ENCODE measurements at places on chromosomes 1 and 21.

DNA sequence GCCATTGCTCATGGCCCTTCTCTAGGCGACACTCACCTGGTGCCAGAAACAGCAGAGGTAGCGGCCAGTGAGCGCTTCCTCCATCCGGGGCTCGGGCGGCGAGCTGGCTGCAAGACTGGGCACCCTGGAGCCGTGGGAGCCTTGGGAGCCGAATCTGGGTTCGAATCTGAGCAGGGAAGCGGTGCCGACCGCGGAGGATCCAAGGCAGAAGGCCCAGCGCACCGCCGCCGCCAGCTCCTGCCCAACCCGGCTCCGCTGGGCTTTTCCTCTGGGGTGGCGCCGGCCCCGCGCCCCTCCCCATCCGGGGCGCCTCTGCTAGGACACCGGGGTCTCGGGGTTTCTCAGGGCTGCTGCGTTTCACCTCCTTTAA is 1.7 kb upstream of the PRDM16 start:
- DNase-seq = no peak

- DNase-seq = no peak
Measured at GRCh38 chr1:30368651-30369240, 354.6 kb downstream of the MATN1 start.

DNA sequence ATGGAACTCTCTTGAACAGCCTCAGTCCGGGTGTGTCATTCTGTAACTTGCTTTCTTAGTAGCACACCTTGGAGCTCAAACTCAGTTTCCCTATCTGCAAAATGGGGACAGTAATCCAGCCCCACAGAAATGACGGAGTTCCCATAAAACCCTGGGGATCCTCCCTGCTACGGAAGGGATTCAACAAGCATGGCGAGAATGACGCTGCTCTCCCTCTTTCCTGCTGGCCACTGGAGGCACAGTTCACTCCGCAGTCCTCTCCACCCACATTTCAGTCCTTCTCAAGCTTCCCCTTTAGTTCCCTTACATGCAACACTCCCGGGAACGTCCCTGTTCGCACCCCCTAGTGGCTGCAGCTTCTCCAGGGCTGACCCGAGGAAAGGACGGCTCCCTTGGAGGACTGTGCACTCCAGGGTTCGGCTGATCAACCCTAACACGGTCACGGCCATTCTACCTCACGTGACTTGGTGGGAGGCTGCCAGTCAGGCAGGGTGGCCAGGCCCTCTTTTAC is 20.6 kb downstream of the RUNX3 start:
- no peak for DNase-seq

DNA sequence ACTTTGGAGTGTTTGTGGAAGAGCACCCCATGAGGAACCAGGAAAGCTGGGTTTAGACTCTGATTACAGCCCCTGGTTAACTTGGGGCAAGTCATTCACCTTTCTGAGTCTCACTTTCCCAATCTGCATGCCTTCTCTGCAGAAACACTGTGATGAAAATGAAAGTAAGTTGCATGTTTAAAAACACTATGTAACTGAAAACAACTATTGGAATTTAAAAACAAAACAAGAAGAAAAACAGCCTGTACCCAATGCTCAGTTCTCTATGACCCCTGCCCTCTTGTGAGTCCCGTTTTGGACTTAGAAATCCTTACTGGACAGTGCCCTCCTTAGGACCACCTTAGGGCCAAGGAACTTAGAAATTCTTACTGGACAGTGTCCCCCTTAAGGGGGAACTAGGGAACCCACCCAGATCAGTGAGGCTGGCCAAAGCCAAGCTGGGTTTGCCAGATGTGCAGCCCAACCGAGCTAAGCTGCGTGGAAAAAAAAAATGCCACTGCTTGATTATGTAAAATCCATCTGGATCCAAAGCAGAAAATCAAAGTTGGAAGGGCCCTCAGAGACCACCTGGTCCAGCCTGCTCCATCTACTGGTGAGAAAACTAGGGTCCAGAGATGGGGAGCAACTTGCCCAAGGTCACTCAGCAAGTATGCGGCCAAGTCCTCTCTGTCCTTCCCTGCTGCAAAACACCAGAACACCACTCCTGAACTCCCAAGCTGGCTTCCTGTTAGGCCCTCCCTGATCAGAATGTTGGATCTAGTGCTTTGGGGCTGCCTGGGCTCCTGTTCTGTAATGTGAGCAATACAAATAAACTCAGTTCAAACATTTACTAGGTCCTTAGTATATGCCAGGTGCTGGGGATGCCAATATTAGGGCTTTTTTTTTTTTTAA is 77.7 kb downstream of the MRPL37 start:
- DNase-seq = no peak

GRCh38 chr1:36440646-36441045 is 9.6 kb downstream of the OSCP1 start:
- DNase-seq = no peak

- DNase-seq = no peak
Measured at GRCh38 chr1:217049721-217050120, 326.5 kb upstream of the ESRRG start.

GRCh38 chr1:150149271-150150132 is at the start of gene PLEKHO1:
PLEKHO1 (plus strand) TSS chr1:150149916; CDS start chr1:150150258, 342 bp downstream.
- DNase-seq = peak; percentile 63

DNA sequence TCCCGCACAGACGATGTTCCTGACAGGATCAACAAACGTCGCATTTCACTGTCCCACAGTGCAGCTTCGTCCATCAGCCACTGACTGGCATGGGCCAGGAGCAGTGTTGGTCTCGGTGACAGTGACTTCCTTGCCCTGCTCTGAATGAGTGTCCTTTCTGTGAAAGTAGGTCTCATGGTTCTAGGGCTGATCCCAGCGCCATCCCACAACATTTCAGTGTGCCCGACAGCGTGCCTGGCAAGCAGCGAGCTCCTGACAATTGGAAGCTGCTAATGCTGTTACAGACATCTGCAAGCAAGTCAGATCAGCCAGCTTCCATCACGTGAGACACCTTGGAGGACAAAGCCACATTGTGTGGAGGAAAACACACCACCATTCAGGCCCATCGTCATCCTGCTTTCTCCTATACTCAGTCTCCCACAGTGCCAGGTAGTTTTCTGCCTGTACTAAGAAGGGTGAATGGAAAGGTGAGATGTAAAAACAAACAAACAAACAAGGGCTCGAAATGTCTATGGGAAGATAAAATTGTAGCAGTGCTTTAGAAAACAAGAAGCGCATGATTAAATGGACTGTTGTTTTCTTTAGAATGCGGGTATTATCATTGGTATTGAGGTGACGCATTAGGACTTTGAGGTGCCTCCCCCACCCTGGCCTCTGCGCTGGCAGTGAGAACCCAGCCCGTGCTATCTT is 21.9 kb downstream of the ERRFI1 start:
- DNase-seq = no peak

GRCh38 chr1:153663211-153663610 is 4.7 kb downstream of the SNAPIN start:
- no peak for DNase-seq

GRCh38 chr1:81594206-81594605 is 206.5 kb upstream of the ADGRL2 start:
- no peak for DNase-seq

- no peak for DNase-seq
Measured at GRCh38 chr1:234655328-234656069, 45.5 kb upstream of the IRF2BP2 start.

DNA sequence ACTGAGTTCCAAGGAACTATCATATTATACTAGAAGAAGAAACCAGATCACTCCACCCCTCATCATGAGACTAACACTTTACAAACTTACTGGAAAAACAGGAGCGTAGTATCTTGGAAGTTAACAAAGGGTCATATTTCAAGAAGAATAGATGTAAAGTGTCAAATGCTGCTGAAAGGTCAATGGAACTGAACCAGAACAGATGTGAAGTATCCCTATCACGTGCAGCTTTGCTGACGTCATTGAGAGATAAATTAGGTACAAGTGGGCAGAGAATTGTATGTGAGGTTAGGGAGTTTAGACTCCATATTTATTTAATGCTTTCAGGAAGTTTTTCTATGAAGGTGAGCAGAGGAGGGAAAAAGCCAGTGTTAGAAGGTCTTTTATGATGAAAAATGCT is 483.0 kb downstream of the NCAM2 start:
- DNase-seq = no peak

GRCh38 chr1:199545780-199546179 is 481.7 kb upstream of the NR5A2 start:
- no peak for DNase-seq

GRCh38 chr1:159282118-159282517 is 20.0 kb upstream of the FCER1A start:
- DNase-seq = no peak

GRCh38 chr1:39110882-39111281 is 84.7 kb downstream of the NDUFS5 start:
- DNase-seq = no peak

GRCh38 chr21:29022166-29022565 is 2.3 kb upstream of the USP16 start:
- DNase-seq = no peak

GRCh38 chr1:217270101-217270500 is 360.8 kb downstream of the GPATCH2 start:
- DNase-seq = no peak

DNA sequence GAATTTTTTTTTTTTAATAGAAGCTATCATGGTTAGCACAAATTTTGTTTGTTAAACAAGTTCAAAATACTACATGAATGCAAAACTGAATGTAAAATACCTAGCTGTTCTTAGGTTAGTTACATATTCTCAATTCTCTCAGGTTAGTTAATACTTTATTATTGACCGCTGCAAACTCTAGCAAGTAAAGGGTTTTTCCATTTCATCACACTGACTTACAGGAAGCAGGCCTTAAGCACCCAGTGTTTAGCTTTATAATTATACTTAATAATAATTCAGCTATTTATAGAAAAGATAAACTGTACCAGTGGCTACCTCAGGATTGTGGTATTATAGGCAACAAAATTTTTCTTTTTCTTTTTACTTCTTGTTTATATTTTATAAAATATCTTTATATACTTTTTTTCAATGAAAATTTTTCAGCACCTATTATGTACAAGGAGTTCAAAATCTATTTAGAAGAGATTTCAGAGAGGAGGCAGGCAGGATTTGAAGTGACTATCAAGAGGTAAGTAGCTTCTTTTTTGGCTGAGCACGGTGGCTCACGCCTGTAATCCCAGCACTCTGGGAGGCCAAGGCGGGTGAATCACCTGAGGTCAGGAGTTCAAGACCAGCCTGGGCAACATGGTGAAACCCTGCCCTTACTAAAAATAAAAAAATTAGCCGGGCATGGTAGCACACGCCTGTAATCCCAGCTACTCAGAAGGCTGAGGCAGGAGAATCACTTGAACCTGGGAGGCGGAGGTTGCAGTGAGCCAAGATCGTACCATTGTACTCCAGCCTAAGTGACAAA is 17.9 kb downstream of the PLPP3 start:
- no peak for DNase-seq

DNA sequence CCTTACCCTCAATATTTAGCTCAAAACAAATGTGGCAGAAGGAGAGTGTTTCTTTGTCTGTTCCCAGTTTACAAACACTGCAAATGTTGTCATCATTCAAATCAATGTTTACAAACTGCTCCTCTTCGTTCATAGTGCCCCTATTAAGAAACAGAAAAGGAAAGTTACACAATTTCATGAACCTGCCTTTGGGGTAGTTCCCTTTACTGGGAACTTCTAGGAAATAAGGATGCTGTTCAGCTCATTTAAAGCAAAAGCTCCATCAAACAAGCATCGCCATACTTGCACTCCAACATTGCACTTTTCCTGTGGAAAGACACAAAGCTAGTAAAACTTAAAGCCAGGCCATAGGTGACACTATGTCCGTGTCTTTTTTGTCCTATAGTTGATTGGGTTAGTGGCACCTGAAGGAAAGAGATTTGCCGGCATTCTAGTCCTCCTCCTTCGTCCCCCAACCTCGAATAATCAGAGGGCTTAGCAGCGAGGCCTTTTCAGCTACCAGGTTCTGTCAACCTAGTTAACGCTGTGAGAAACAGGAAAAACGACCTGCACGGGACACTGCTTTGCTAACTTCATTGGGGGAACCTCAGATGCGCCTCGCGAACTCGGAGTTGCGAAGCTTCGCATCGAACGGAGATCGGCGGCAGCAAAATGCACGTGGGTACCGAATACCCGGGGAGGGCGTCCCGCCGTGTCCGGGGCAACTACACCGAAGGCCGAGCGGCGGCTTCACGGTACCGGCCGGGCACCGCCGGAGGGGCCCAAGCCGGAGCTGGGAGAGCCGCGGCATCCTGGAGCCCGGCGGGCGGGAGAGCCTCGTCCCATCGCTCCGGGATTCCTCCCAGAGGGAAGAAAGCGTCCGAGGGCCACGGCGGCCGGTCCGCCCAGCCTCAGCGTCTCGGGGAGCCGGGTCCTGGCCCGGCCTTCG is 706 bp downstream of the C21orf91 start:
- DNase-seq = peak; percentile 46

DNA sequence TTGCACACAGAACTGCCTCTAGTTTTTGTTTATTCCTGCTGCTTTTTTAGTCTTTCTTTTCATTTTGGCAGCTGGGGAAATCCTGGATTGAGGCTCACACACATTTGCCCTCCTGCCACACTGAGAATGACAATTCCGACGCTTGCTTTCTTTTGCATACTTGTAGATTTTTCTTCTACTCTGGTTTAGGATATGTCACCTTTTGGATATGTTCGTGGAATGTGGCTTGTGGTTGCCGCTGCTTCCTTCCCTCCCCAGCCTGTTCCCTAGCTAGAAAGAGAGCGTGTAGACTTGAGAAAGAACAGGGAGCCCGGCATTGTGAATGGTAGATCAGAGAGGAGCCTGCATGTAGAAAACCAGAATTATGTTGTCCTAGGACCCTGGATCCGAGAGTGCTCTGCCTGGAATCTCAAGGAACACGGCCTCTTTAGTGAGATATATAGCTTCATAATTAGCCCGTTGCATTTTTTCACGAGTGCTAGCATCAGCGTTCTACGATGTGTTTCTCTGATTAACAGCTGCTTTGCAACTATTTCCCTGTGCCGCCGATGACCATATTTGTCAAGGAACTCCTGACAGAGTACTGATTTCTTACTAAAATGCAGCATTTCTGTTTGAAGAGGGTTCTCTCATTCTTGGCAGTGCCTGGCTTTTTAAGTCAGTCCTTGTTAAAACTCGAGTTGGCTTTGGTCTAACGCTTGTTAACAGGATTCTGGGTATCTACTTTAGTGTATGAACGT is 56.2 kb downstream of the PEX14 start:
- DNase-seq = no peak

DNA sequence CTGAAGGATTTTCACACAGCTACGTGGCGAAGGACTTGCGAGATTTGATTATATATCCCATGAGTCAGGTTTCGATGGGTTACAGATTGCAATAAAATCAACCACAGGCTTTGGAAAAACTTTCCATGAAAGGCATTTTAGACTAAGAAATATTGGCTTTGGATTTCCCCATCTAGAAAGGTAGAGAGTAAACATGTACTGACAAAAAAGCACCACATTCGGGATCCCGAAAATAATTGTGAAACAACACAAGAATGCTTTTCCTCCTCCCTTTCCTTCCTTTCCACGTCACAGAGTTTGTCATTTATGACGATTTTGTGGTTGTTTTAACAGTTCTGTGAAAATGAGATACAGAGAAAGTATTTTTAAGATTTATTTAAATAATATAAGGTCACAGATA is 38.5 kb downstream of the TGFB2 start:
- DNase-seq = no peak

GRCh38 chr1:100353988-100354387 is 1.7 kb downstream of the CDC14A start:
- DNase-seq = no peak

GRCh38 chr1:25540750-25541342 is 2.6 kb upstream of the LDLRAP1 start:
- no peak for DNase-seq

All from effector memory CD8-positive, alpha-beta T cell (primary cell).